ENCODE measurements at places on chromosomes 13 and 19. TPM values are rescaled to one million over a fixed set of nuclear protein-coding genes. Genes with fewer than 3 reads are reported as not detected.

HPN gene
- 0.31 TPM for total RNA-seq

TSPAN16 gene
- total RNA-seq = not detected

MAST1 gene
- 5.4 TPM for total RNA-seq

CYP4F8 gene
- not detected for total RNA-seq

KISS1R gene
- not detected for total RNA-seq

TBXA2R gene
- 0.31 TPM for total RNA-seq

- H3K36me3 ChIP-seq = peaks cover 2% of the 10 kb centered on the region
- DNase-seq = peak; percentile 90
- no peaks in the 10 kb centered on the region for H3K27me3 ChIP-seq
- peaks cover 11% of the 10 kb centered on the region for H3K4me1 ChIP-seq
- H3K27ac ChIP-seq = peak overlapping the region; percentile 23
Observed at GRCh38 chr19:12544401-12544876, 6.8 kb downstream of the ZNF564 start.

- H3K4me1 ChIP-seq = no peaks in the 10 kb centered on the region
- H3K27me3 ChIP-seq = no peaks in the 10 kb centered on the region
- peaks cover 40% of the 10 kb centered on the region for H3K36me3 ChIP-seq
- H3K27ac ChIP-seq = no peak overlapping the region
Observed at GRCh38 chr19:57212109-57212508, 18.7 kb upstream of the AURKC start.

- no peak for DNase-seq
- no peak overlapping the region for H3K4me3 ChIP-seq
- H3K4me1 ChIP-seq = no peaks in the 10 kb centered on the region
- H3K27ac ChIP-seq = no peak overlapping the region
- H3K27me3 ChIP-seq = no peaks in the 10 kb centered on the region
- no peaks in the 10 kb centered on the region for H3K36me3 ChIP-seq
Observed at GRCh38 chr13:54241719-54242118, 1213.1 kb downstream of the OLFM4 start.

GRCh38 chr19:5417495-5418436, 37.5 kb upstream of the ZNRF4 start:
- H3K27ac ChIP-seq = no peak overlapping the region
- H3K4me1 ChIP-seq = no peaks in the 10 kb centered on the region
- no peak for DNase-seq
- H3K36me3 ChIP-seq = no peaks in the 10 kb centered on the region
- H3K4me3 ChIP-seq = no peak overlapping the region
- peaks cover 21% of the 10 kb centered on the region for H3K27me3 ChIP-seq

GRCh38 chr13:99269627-99270241, 11.6 kb upstream of the GPR18 start:
- peak; percentile 41 for DNase-seq
- no peaks in the 10 kb centered on the region for H3K36me3 ChIP-seq
- H3K27ac ChIP-seq = no peak overlapping the region
- no peaks in the 10 kb centered on the region for H3K27me3 ChIP-seq
- no peak overlapping the region for H3K4me3 ChIP-seq

DNA sequence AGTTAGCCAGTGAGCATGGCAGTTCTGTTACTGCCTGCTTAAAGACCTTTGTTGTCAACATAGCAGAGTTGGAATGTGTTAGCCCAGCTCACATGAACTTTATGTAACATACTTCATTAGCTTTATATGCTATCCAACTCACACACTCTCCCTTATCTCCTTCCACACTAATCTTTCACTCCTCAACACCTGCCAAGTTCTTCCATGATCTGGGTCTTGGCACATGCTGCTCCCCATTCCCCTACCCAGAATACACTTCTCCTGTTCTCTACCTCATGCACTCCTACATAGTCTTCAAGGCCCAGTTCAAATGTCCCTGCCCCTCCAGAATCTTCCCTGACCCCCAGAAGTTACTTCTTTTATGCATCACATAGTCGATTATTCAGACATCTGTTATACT, 179.3 kb downstream of the KATNAL1 start:
- DNase-seq = no peak
- no peak overlapping the region for H3K4me3 ChIP-seq
- no peaks in the 10 kb centered on the region for H3K36me3 ChIP-seq
- no peak overlapping the region for H3K27ac ChIP-seq
- no peaks in the 10 kb centered on the region for H3K27me3 ChIP-seq
